ENCODE measurements at places on chromosomes 5 and 9.

- no peak for DNase-seq
Observed at GRCh38 chr5:168449166-168449565, 37.1 kb upstream of the RARS1 start.

DNA sequence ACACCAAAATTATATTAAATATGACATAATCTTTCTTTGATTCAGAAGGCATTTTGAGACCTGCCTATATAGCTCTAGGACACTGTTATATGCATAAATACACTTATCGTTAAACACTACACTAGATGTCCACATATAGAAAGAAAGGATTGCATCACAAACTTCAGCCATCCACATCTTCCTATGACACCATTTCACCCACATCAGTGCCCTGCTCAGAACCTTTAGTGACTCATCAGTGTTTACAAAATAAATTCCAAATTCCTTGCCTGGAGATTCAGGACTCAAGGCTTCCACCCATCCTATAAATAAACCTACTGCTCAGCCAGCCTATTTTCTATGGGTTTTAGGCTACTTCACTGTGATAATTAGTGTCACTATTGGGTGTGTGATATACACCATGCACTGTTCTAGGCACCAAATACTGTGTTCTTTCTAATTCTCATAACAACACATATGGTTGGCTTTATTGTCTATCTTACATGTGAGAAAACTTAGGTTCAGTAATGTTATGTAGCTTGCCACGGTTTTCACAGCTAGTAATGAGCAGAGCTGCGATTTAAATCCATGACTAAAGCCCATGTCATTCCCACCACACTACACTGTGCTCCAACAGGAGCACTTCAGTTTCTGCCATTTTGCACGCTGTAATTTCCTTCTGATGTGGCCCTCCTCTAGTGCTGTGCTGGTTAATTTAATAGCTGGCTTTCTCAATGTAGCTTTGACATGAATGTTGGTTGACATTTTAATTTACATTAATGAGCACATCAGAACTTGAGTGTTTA is 103.3 kb downstream of the SREK1 start:
- no peak for DNase-seq

DNA sequence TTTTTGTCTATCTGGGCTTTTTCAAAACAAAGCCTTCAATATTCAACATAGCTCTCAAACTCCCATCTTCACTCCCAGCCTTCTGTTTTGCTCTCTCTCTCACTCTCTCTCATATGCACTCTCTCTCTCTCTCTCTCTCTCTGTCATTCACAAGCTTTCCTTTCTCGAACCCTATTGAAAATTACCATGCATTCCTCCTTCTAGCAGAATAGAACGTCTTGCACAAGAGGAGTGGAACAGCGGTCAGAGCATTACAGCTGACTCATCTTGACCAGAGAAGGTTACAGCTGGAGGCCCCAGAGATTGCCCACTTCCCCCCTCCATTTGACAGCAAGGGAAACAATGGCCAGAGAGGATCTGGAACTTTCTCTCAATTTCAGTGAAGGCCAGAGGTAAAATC is 51.0 kb upstream of the LIFR start:
- DNase-seq = no peak

GRCh38 chr9:130693101-130693425 is 517 bp upstream of the EXOSC2 start:
- DNase-seq = no peak

GRCh38 chr5:80655231-80655774 is 520 bp upstream of the DHFR start:
- DNase-seq = no peak

GRCh38 chr9:78325343-78325742 is 28.4 kb downstream of the PSAT1 start:
- no peak for DNase-seq

- no peak for DNase-seq
Observed at GRCh38 chr5:53520813-53521212, 39.6 kb upstream of the NDUFS4 start.

GRCh38 chr5:2581418-2581817 is 170.1 kb downstream of the IRX2 start:
- no peak for DNase-seq

DNA sequence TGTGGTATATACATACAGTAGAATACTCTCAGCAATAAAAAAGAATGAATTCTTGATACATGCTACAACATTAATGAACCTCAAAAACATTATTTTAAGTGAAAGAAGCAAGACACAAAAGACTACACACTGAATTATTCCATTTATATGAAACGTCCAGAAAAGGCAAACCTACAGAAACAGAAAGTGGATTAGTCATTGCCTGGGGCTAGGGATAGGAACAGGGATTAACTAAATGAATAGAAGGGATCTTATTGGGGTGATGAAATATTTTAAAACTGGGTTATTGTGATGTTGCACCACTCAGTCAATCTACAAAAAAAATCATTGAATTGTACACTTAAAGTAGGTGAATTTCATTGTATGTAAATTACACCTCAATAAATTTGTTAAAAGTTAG is 326.7 kb downstream of the PIK3R1 start:
- DNase-seq = no peak

DNA sequence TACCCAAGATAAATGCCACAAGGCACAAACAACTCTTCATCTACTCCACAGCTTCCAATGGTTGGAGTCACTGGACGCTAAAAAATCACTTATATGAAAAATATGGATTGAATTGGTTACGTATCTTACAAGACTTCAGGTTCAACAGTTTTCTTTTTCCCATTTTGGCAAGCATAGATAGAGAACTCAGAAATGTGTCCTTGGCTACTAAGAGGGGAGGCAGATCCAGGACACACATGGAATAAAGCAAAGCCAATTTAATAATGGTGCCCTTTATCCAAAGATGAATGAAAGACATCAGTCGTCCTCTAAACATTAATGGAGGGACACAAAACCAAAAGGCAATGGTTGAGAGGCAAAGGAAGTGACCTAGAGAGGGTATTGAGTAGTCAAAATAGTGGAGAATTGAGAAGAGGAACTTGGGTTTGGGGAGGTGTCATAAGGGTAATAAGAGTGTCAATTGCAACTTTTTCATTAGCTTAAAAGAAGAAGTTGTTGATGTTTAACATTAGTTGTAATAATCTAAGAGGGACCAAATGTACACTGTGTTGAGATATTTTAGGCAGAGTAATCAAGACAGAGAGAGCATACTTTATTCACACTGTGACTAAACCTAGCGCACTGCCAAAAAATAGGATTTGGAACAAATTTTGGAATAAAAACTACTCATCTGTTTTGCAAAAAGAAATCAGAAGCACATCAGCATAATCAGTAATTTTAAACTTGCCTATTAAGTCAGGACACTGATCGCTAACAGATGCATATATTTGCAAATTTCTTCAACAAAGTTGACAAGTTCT is 308.2 kb downstream of the ARL15 start:
- DNase-seq = no peak

GRCh38 chr9:19992556-19992955 is 203.7 kb upstream of the SLC24A2 start:
- DNase-seq = no peak

Data from activated CD8-positive, alpha-beta memory T cell treated with anti-CD3 and anti-CD28 coated beads for 48 hours (primary cell).